ENCODE measurements at places on chromosomes 16 and 17.

- no peak for DNase-seq
Observed at GRCh38 chr17:61017317-61018006, 339.8 kb downstream of the BCAS3 start.

DNA sequence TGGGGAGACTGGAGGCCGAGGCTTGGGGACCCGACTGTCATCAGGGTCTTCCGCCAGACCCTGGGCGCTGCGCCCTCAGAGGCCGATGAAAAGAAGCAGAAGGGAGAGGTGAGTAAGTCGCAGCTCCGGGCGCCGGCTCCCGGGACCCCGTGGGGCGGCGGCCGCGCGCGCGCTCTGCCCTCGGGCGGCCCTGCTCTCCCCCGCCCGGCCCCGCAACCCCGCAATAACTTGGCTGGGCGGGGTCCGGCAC, 392 bp upstream of the ABHD15 start:
- DNase-seq = no peak

- DNase-seq = no peak
Observed at GRCh38 chr16:66175058-66175457, 191.4 kb upstream of the CDH5 start.

- no peak for DNase-seq
Observed at GRCh38 chr16:49458243-49458642, 84.6 kb downstream of the C16orf78 start.

GRCh38 chr16:76897816-76898215, 293.2 kb upstream of the MON1B start:
- no peak for DNase-seq

DNA sequence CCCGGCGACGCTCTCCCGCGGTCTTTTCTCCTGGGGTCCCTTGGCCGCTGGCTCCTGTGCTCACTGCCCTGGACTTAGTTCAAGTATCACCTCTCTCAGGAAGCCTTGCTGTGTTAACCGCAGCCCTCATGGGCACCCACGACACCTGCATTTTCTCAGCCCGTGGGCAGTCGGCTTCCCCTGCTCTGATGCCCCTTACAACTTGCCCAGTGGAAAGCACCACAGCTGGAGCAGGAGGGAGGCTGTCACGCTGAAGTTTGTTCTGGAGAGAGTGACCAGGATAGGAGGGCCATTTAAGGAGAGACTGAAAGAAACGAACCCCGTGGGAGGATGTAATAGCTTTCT, 395 bp downstream of the STXBP4 start:
- DNase-seq = no peak

DNA sequence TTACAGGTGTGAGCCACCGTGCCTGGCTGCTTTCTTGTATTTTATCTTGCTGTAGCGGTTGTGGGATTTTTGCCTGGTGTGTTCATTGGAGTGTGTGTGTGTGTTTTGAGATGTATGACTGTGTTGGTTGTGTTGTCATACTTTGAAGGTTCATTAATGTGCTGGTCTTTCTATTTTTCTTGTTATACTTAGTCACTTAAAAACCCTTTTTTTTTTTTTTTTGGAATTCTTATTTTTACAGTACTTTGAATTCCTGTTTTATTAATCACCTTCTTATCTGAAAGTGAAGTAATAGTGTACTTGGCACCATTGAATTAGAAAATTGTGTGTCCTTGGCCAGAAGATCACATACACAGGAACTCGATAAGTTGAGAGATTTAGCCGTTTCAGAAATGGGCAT, 30.2 kb downstream of the TENT4B start:
- no peak for DNase-seq

- no peak for DNase-seq
Observed at GRCh38 chr16:19505600-19506303, 16.1 kb downstream of the GDE1 start.

GRCh38 chr16:59611556-59611955, 877.4 kb upstream of the GOT2 start:
- no peak for DNase-seq

DNA sequence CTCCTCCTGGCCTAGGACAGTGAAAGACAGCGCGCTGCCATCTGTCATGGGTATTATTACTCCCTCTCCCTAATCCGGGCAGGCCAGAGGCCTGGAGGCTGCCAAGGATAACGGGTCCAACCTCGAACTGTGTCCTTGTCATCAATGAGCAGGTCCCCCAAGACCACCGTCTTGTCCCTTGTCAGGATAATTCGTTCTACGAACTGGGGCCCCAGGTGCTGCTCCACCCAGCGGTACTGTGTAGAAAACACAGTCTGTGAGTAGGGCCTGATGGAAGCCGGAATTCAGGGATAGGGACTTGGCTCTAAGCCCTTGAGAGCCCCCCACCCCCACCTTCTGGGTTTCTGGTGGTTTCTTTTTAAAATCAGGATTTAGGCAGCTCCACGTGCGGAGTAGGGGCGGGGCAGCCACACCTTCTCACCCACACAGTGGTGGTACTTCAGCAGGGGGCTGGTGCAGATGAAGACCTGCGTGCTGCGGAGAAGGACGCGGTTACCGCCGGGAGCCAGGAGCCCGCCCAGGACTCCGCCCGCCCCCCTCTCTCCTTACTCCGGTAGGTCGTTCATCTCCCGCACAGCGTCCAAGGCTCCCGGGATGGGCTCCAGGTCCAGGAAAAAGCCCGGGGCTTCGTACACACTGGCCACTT, 787 bp downstream of the NT5C start:
- peak; percentile 67 for DNase-seq

DNA sequence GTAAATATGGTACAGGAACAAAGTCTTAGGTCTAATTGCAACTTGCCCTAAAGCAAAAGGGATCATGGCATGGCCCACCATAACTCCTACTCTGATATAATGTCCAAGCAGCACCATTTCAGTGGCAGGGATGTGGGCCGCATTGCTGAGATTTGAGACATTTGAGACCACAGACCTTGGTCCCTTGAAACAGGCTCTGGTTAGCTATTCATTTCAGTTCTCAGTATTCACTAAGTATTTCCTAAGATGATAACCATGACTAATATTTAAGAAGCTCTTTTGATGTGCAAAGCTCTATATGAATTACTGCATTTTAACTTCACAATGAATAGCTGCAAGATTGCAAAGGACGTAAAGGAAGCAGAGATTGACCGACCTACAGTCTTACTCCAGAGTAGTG, 471.0 kb downstream of the SHISA9 start:
- DNase-seq = no peak

DNA sequence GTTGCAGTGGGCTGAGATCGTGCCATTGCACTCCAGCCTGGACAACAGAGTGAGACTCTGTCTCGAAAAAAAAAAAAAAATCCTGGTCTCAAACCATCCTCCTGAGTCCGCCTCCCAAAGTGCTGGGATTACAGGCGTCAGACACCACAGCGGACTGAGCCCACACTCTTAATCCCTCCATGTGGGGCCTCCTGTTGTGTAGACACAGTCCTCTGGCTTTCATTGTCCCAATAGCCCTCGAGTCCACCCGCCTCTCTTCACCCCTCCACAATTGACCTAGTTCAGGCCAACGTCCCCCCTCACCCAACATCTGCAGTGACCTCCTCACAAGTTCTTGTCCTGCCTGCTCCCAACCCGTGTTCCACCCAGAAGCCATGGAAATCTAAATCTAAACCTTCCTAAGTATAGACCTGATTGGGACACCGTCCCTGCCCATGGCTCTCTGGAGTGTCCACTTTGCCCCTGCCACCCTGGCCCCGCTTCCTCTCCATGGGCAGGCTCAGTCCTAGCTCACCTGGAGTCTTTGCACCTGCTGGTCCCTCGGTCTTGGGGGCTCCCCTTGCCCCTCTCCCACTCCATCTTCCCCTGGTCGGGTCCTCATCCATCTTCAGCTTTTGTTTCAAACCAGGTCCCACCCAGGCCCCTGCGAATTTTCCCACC, 46.7 kb downstream of the HAPSTR1 start:
- DNase-seq = no peak

DNA sequence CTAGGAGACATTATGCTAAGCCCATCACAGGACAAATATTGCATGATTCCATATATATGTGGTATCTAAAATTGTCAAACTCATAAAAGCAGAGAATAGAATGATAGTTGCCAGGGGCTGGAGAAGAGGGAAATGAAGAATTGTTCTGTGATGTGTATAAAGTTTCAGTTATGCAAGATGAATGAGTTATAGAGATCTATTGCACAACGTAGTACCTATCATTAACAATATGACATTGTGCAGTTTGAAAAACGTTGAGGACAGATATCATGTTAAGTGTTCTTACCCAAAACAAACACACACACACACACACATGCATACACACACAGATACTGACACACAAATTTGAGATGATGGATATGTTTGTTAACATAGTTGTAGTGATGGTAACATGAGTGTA, 871.6 kb upstream of the GOT2 start:
- no peak for DNase-seq

GRCh38 chr16:72560617-72561016, 388.7 kb upstream of the PMFBP1 start:
- DNase-seq = no peak

DNA sequence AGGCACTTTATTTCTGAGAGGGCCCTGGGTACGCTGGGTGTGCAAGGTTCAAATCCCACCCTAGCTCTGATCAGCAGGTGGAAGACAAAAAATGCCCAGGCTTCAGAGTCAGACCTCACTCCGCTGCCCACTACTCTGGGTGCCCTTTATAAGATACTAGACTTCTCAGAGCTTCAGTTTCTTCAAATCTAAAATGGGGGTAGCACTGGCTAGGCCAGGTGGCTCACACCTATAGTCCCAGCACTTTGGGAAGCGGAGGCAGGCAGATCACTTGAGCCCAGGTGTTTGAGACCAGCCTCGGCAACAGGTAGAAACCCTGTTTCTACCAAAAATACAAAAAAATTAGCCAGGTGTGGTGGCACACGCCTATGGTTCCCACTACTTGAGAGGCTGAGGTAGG, 1.7 kb downstream of the USB1 start:
- DNase-seq = no peak

- no peak for DNase-seq
Observed at GRCh38 chr16:54291656-54292487, 5.3 kb upstream of the IRX3 start.

GRCh38 chr16:69095193-69095592, 10.3 kb upstream of the HAS3 start:
- no peak for DNase-seq

DNA sequence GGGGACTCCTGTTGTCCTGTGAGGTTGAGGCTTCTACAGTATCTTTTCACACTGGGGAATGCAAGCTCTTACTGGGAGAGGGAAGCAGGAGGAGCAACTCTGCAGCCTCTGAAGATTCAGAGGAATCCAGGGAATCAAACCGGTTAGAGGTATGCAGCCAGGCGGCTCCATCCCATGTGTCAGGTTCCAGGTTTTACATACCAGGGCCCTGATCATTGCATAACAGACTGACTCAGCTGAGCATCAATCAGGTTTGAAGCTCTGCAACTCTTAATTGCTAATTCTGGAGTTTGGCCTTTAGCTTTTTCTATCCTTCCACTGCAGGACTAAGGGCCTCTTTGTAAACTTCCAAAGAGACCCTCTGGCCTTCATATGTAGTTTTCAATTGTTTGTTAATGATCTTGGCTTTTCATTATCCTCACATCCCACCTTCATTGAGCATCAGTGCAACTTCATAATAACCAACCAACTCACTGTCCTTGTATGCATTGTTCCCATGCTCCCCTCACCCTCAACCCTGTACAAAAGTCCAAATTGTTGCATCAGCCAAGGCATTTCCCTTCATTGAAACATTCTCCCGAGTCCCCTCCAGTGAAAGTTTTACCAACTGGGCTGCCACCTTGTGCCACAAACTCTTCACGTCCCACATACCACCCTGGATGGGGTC, 59.7 kb upstream of the DHX40 start:
- no peak for DNase-seq

DNA sequence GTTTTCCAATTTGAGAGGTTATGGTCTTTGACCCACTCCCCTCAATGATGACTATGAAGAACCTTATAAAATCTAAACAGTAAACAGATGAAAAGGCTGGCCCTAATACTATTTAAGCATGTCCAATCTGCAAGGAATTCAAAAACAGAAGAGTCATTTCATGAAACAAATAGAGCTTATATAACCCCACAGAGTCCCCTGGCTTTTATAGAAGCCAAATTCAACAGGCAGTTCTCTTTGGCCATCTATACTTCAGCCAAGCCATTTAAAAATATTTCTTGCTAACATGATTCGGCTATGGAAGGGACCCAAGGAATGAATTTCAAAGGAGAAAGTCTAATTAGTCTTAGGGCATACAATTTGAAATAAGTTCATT, 43.4 kb downstream of the SPOP start:
- no peak for DNase-seq

GRCh38 chr17:64443086-64443760, 5.7 kb upstream of the MILR1 start:
- no peak for DNase-seq

GRCh38 chr17:62964506-62964905, 1.5 kb upstream of the TANC2 start:
- no peak for DNase-seq

DNA sequence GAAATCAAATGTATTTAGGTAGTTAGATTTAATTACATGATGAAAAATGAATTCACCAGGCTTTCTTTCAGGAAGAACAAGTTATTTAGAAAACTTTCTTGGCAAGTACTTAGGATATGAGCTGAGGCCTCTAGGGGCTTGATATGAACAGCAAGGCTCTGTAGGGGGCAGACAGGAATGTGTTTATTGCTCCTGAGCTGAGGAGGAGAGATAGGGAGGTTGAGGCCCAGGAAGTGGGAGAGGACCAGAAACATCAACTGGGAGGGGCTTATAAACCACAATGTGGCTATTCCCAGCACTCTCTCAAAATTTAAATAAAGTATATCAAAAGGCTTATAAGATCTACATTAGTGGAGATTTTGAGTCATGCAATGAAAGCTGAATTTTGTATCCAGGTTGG, 154.0 kb upstream of the MAF start:
- DNase-seq = no peak

DNA sequence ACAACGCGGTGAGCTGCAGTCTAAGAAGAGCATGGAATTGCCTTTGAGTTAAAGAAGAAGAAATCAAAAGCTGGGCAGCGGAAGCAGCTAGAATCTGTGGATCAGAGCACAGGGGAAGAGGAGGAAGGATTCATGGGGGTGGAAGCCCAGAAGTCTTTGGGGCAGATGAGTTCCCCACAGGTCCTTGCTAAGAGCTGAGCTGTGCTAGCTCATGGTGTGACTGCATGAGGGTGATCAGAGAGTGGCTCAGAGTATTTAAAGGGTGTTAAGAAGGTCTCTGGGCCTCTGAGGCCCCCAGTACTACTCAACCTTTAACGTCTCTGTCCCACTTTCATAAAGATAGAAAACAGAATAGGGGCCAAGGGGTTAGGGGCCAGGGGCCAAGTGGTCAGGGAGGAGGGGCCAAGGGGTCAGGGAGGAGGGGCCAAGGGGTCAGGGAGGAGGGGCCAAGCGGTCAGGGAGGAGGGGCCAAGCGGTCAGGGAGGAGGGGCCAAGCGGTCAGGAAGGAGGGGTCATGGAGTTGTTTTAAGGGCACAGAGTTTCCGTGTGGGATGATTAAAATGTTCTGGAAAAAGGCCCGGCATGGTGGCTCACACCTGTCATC, 12.0 kb upstream of the TRPV3 start:
- no peak for DNase-seq

- DNase-seq = no peak
Observed at GRCh38 chr17:6551356-6551755, 5.0 kb downstream of the PITPNM3 start.

- DNase-seq = no peak
Observed at GRCh38 chr16:77749415-77749814, 27.1 kb downstream of the NUDT7 start.

GRCh38 chr17:44086364-44087311, 16.1 kb downstream of the G6PC3 start:
- no peak for DNase-seq

GRCh38 chr16:24381470-24382118, 125.5 kb downstream of the CACNG3 start:
- no peak for DNase-seq

All from T-cell (primary cell).